ENCODE measurements at places on chromosomes 5 and 9.

DNA sequence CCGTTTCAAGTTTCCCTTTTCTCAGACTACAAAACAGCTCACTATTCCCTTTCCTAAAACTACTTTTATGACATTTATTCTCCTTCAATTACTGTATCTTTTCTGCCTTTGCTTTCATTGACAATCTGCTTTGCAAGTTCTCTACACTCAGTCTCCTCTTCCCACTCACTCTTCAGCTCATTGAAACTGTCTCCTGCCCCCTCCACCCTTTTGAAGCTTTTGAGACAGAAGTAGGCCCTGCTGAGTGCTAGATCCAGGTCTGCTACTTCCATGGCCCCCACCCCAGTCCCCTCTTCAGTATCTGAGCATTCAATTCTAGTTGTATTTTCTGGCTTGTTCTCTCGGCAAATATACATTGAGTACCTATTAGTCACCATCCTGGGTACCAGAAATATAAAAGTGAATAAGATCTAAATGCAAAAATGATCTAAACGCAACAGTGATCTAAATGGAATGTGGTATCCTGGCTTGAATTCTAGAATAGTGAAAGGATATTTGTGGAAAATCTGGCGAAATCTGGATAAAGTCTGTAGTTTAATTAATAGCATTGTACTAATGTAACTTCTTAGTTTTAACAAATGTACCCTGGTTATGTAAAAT is 58.4 kb downstream of the OR2K2 start:
- no peak for DNase-seq

DNA sequence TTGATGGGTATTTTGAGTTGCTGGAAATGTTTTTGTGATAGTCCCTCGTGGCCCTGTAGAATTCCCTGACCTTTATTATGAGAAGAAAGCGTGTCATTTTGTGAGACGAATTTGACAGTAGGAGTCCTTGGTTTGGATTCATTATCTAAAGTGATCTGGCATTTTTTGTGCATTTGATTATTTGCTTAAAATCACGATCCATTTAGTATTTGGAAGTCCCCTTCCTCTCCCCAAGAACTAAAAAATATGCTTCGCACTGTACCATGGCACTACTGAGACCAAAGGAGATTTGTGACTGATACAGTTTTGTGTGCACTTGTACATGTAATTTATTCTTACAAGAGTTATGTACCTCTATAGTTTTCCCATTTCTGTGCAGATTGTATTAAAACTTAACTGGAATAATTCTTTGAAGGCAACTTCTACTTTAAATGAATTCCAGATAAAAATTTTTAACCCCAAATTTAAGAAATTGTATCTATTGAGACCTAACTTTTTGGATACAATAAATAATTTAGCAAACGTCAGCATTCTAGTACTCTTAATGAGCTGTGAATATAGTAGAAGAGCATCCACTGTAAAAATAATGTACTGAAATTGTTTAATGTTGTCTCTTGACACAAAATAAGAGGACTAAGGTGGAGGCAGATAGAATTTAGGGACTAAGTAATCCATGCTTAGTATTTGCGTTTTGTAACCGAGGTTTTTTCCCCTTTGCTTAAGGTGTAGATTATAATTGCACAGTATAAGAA is 2.1 kb downstream of the MAP3K1 start:
- DNase-seq: no peak

GRCh38 chr9:110579034-110579861 is at the start of gene SVEP1:
SVEP1 (minus strand) TSS chr9:110579741; CDS start chr9:110579543, 198 bp downstream.
- no peak for DNase-seq

DNA sequence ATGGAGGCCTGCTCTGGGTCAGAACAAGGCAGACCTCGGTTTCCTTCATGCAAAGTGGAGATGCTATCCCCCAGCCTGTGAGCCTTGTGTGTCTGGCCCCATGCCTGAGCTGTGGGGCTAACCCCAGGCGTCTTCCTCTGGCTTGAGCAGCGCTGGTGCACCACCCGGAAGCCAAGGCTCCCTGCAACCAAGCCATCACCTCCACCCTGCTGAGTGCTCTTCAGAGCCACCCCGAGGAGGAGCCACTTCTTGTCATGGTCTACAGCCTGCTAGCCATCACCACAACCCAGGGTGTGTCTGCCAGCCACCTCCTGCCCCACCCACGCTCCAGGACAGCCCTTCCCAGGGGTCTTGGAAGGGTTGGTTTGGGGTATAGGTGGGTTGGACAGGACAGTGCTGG is 16.2 kb downstream of the REXO4 start:
- DNase-seq: no peak

DNA sequence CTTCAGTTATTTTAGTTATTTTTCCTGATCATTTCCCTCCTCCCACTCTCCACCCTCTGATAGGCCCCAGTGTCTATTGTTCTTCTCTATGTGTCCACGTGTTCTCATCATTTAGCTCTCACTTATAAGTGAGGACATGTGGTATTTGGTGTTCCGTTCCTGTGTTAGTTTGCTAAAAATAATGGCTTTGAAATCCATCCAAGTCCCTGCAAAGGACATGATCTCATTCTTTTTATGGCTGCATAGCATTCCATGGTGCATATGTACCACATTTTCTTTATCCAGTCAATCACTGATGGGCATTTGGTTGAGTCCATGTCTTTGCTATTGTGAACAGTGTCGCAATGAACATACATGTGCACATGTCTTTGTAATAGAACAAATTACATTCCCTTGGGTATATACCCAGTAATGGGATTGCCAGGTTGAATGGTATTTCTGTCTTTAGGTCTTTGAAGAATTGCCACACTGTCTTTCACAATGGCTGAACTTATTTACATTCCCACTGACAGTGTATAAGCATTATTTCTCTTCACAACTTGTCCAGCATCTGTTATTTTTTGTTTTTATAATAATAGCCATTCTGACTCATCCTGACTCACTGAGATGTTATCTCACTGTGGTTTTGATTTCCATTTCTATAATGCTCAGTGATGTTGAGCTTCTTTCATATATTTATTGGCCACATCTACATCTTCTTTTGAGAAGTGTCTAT is 17.2 kb upstream of the DIRAS2 start:
- DNase-seq: no peak

- no peak for DNase-seq
Measured at GRCh38 chr5:2739360-2740050, 12.0 kb downstream of the IRX2 start.

DNA sequence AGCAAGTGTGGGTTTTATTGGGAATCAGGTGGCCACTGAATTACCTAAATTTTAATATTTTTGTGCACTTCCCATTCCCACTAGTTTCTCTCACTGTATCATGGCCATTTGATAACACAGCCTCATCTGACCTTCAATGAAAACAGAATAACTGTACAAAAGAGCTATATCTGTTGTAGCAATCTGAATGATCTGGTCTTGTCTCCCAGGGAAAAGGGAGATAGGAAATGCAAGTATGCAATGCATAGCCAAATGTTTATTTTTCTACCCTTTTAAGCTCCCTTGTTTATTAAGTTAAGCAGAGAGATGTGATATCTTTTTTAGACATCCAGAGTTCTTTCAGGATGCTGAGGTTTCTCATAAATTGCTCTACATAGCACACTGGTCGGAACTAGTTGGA is 288.3 kb upstream of the CLINT1 start:
- no peak for DNase-seq

GRCh38 chr5:155114655-155115054 is 101.1 kb downstream of the KIF4B start:
- no peak for DNase-seq

DNA sequence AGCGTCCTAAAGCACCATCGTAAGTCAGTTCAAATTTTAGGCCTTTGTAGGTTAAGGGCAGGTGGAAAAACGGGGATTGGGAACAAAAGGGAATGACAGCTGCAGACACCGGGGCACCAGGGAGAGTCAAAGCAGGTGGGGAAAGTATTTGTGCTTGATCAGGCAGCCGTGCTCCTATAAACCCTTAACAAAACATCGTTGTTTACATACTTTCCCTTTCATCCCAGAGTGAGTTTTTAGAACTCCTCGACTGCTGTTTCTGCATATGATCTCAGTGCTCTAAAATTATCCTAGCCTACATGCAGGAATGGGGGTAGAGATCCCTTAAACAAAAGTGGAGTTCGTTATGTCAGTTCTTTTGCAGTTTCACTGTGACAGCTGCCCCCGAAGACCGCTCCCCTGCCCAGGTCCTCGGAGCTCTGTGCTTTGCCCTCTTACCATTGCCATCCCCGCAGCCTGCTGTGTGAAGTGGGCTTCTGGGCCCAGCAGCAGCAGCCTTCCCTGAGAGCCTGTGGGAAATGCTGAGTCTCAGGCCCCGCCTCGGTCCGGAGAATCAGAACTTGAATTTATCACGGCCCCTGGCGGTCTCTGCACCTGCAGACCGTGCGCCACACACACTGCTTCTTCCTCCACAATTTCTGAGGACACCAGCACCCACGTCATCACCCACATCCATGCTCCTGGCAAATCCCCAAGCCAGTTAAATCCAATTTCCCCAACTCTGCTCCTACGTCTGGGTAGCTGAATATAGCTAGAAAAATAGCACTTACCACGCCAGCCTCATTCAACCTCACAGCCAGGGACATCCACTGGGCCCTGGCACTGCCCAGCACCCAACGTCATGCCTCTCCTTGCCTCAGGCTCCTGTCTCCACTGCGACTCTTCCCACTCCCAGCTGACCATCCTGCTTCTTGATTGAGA is 86.8 kb downstream of the NSUN2 start:
- no peak for DNase-seq

- DNase-seq: no peak
Measured at GRCh38 chr9:99249619-99250018, 27.5 kb downstream of the SEC61B start.

All from activated CD4-positive, CD25-positive, alpha-beta regulatory T cell (primary cell).